ENCODE measurements at places on chromosomes 4 and X.
A peak's percentile ranks its signal among the peaks of the same experiment; 100 is the strongest.

GRCh38 chr4:15005474-15006115 lies 3.3 kb downstream of the CPEB2 start:
- no peak for DNase-seq

- no peak for DNase-seq
Observed at GRCh38 chr4:3524349-3524748, 7.9 kb downstream of the LRPAP1 start.

DNA sequence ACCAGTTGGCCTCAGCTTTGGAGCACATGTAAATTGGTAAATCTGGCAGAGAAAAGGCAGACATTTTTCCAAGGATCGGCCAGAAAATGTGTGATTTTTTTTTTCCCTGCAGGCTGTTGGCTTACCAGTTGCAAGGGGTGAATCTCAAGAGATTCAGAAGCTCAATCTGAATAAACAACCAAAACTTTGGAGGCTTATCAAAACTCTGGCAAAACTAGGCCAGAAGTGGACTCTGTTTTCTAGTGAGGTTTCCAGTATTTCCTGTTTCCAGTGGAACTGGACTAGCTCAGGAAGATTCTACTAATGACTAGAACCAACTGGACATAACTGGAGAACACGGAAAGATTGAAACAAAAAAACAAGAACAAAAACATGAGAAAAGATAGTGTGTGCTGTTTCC lies 191.3 kb downstream of the SMIM20 start:
- no peak for DNase-seq

DNA sequence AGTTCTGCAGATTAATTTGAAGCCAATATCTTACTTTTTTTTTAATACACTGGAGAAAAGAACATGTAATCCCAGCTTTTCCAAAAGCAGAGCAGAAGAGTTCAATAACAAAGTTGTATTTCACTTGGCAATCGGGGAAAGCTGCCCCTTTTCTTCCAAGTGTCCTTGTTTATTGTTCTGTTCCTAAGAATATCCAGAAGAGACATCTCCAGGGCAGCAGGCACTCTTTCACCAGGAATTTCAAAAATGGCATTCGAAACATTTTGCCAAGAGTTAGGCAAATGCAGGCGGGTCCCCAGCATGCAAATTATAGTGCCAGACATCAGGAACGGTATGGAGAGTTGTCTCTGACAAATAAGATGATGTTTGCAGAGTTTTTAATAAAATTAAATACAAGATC lies 494.5 kb downstream of the BCOR start:
- peak; percentile 12 for DNase-seq

- no peak for DNase-seq
Observed at GRCh38 chrX:35439034-35439660, 359.0 kb upstream of the MAGEB16 start.

- no peak for DNase-seq
Observed at GRCh38 chrX:23811656-23812055, 28.7 kb downstream of the SAT1 start.

DNA sequence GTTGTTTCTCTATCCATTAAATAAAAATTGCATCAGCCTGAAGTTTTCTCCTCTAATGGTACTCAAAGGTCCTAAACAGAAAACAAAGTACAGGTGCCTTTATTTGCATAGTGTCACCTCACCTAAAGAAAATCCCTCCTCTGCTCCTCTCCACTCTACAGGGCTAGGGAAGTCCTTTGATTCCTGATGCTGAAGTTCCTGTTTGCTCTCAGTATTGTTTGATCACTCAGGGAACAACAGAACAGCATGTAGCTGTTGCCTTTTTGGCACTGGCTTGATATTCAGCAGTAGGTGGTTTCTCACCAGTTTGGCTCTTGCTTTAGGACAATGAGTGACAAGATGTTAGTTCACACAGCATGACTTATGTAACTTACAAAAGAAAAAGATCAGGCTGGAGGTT lies 156.2 kb upstream of the SLC7A11 start:
- no peak for DNase-seq

DNA sequence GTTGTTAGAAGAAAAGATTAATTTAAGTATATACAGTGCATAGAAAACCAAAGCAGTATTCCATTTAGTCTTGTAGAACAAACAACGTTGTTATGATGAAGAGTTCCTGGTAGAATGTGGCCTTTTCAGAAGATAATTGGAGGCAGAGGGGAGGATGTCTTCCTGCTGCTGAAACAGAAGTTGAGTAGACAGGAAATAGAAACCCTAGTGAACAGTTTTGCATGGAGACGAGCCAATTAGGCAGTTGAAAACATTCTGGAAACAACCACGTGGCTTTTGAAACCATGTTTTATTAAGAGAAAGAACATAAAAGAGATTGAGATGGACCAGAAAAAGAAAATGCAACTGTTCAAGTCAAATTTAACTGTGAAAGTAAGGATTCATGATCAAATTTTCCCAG lies 325.2 kb downstream of the CAMK2D start:
- DNase-seq = peak; percentile 86

DNA sequence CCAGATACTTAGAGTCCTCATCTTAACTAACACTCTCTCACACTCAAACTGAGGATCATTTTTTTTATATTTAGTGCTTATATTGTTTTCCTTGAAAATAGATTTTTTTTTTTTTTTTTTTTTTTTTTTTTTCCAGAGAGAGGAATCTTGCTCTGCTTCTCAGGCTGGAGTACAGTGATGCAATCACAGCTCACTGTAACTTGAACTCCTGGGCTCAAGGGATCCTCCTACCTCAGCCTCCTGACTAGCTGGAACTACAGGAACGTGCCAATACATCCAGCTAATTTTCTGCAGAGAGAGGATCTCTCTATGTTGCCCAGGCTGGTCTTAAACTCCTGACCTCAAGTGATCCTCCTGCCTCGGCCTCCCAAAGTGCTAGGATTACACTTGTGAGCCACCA lies 650.3 kb upstream of the ATOH1 start:
- DNase-seq = no peak

DNA sequence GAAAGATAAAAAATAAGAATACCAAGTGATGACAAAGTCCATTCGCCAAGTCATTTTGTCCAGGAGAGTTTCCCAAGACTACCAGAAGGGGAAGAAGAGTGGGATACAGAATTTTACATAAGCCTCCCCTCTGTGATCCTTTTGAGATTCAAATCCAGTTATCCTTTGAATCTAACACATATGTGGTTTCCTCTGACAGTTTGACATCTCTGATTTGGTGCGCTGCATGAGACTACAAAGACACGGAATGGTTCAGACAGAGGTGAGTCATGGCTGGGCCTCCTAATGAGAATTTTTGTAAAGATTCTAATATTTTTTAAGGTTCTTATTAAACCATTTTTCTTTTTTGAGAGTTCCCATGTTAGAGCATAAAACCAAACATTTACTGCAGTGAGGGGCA lies 38.3 kb downstream of the SLC10A6 start:
- no peak for DNase-seq

DNA sequence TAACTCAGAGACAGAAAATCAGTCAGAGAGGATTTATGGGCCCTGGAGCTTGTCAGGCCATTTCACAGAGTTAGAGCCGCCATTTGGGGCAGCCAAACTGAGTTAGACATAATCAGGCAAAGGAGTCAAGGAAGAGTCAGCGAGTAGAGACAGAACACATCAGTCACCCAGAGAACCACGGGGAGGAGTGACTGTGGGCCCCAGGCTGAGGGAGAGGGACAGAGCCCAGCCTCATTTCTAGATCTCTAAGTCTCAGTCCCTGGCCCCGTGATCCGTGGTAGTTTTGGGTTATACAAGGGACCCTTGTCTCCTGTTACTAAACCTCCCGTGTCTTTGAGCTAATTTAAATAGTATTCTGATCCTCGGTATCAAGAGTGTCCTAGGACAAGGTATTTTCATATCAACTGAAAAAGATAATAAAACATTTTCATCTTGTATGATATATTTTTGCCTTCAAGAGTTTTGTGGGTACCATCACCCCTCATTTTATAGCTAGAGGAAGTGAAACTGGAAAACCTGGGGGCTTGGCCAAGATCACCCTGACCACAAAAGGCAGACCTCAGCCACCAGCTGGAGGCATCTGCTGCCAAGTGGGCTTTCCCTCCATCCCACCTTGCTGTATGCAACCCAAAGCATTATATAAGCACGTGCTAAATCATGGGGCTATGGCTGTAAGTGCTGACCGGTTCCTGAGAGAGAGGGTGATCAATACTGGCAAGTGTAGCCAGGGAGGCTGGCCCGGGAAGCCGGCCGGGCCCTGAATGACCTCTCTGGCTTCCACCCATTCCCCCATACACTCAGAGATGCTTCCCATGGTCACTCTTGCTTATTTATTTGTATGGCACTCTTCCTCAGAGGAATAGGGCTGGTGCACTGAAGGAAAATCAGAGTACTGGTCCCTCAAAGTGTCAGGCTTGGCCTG lies 204.1 kb downstream of the BCOR start:
- no peak for DNase-seq

GRCh38 chr4:129428454-129428853 lies 332.5 kb downstream of the C4orf33 start:
- no peak for DNase-seq

DNA sequence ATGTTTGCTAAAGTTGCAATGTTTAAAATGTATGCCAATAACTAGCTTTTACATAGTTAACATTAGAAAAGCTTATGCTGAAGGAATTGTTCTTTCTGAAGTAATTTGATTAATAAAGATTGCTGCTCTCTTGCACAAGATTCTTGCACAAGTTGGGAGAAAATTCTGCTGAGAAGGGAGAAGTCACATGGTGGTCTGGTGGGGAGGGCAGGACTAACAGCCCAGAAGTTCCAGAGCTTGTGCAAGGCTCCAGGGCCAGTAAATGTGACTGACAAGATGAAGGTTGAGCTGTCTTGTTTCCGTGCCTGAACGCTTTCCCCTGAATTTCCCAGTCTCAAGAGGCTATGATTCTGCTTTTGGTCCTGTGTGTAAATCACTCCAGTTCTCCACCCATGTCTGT lies 112.9 kb upstream of the VCX start:
- no peak for DNase-seq

- no peak for DNase-seq
Observed at GRCh38 chr4:76035799-76036380, at the start of gene CXCL11. TSS of gene CXCL11 (minus strand) at chr4:76036070. CDS start at chr4:76035987, 83 bp downstream.

GRCh38 chr4:21991050-21991449 lies 42.5 kb upstream of the KCNIP4 start:
- DNase-seq = peak; percentile 6

- no peak for DNase-seq
Observed at GRCh38 chr4:23169608-23170311, 477.0 kb downstream of the GBA3 start.

- no peak for DNase-seq
Observed at GRCh38 chrX:252957-253291, 28.3 kb upstream of the PLCXD1 start.

DNA sequence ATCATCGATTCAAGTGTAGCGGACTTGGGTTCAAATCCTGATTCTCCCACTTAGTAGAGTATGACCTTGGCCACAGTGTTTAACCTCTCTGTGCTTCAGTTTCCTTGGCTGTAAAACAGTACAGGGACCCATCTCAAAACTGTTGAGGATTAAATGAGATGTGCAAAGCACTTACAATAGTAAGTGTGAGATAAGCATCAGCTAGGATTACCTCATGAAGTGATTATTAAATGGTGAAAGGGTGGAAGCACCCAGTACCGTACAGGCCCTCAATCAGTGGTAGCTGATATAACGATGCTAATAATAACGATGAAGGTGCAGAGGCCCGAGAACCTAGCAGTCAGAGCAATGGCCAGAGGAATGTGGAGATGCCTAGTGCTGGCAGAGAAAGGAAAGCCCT lies 45.1 kb downstream of the PRPS1 start:
- no peak for DNase-seq

- no peak for DNase-seq
Observed at GRCh38 chr4:100582146-100582545, 64.3 kb upstream of the EMCN start.

DNA sequence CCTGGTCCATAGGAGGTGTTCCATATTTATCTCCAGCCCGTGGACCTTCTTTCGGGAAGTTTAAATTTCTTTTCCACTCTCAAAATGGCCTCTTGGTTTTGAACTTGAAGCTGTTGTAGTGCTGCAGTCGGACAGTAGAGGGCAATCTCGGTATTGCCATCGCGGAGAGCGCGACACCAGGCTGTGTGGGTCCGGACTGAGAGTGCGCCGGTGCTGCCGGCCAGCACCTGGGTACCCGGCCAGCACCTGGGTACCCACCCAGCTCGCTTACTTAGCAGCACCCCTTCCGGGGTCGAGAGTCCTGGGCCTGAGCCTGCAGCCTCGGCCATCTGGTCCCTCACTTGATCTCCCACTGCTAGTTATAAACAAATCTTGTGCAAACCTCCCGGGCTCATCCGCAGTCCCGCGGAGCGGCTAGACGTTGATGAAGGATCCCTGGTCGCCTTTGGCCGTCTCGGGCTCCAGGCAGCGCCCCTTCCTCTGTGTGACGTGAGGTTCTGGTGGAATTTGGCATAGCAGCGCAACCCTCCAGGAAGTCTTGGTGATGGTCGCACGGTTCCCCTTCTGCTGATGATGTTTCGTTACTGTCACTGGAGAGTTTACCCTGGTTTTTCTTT lies 18.0 kb downstream of the FAM9A start:
- no peak for DNase-seq

DNA sequence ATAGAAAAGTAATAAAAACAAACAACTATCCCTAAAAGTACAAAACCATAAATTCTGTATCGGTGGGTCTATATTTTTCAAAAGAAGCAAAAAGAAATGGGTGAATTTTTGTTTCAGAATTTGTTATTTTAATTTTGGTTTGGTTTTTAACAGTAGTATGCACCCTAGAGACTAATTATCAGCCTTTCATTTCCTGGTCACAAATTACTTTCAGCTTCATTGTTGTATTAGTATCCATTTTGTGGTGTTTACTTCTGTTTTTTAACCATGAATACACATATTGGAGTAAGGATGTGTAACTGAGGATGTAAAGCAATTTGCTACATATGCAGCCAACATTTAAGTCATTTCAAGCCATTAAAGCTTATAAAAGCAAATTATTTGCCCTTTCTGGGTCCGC lies 97.8 kb downstream of the LUZP4 start:
- DNase-seq = no peak

- DNase-seq = no peak
Observed at GRCh38 chr4:20281453-20281852, 29.7 kb downstream of the SLIT2 start.

DNA sequence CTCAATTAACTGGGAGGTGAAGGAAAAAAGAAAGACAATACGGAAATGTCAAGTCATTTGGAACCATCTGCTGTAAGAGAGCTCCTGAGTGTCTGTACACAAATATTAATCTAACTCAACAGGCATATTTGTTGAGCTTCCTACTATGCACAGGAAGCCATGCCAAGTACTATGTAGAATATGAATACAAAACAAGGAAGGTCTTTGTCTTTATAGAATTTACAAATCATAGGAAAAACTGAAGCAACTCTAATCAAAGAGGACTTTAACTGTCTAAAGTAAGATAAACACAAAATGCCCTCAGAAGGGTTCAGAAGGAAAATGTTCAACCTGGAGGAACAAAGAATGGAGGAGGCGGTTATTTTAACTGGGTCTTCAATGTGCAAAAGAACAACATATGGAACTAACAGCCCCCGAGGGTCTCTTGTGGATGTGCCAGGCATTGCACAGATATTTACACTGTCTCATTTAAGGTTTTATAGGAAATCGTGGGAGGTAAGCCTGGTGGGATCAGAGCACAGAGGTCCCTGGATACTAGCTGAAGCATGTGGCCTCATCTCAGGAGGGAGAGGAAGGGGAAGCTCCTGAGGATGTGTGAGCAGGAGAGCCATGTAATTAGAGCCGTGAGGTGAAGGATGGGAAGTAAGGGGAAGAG lies 5.8 kb downstream of the FAM114A1 start:
- DNase-seq = no peak
